ENCODE measurements at places on chromosomes 3 and 15. TPM values are rescaled to one million over a fixed set of nuclear protein-coding genes. Genes with fewer than 3 reads are reported as not detected.
A peak's percentile ranks its signal among the peaks of the same experiment; 100 is the strongest.

- no peak overlapping the region for H3K27ac ChIP-seq
- no peak for DNase-seq
- H3K27me3 ChIP-seq, result no peaks in the 10 kb centered on the region
- H3K4me3 ChIP-seq, result no peak overlapping the region
- no peaks in the 10 kb centered on the region for H3K4me1 ChIP-seq
Observed at GRCh38 chr3:66326340-66326739, 105.5 kb downstream of the SLC25A26 start.

DNA sequence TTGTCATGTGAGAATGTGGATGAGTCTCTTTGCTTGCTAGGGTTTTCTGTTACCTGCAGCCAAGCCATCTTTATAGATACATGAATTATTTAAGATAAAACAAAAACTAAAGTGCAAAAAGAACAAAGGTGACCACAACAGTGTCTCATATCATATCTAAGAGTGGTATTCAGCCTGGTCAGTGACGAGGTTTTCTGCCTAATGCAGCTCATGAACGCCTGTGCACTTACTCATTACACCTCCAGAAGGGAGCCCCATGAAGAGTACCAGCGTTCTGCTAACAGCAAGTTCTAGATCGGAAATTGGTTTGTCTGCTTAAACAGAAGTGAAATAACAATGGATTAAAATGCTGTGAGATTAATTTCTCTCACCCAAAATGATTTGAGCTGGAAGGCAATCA lies 19.2 kb downstream of the PXYLP1 start:
- H3K27ac ChIP-seq, result no peak overlapping the region
- no peak overlapping the region for H3K4me3 ChIP-seq
- H3K36me3 ChIP-seq, result no peaks in the 10 kb centered on the region
- no peak for DNase-seq
- H3K27me3 ChIP-seq, result no peaks in the 10 kb centered on the region
- H3K4me1 ChIP-seq, result peaks cover 9% of the 10 kb centered on the region

The FOXB1 gene
- 0.19 TPM for total RNA-seq

- H3K27ac ChIP-seq, result no peak overlapping the region
- no peak overlapping the region for H3K4me3 ChIP-seq
- H3K27me3 ChIP-seq, result no peaks in the 10 kb centered on the region
- peaks cover 4% of the 10 kb centered on the region for H3K4me1 ChIP-seq
Observed at GRCh38 chr3:112818289-112818688, 28.4 kb downstream of the CD200R1L start.

- no peak overlapping the region for H3K4me3 ChIP-seq
- H3K4me1 ChIP-seq, result no peaks in the 10 kb centered on the region
- H3K27me3 ChIP-seq, result peaks cover 27% of the 10 kb centered on the region
- DNase-seq, result no peak
- H3K36me3 ChIP-seq, result no peaks in the 10 kb centered on the region
Observed at GRCh38 chr3:141151439-141151838, 80.2 kb upstream of the PXYLP1 start.

GRCh38 chr15:65877749-65878148 lies 8.5 kb downstream of the RAB11A start:
- DNase-seq, result no peak
- H3K36me3 ChIP-seq, result peaks cover 45% of the 10 kb centered on the region
- no peak overlapping the region for H3K4me3 ChIP-seq
- no peaks in the 10 kb centered on the region for H3K27me3 ChIP-seq
- no peak overlapping the region for H3K27ac ChIP-seq
- H3K4me1 ChIP-seq, result peaks cover 13% of the 10 kb centered on the region

GRCh38 chr15:66472176-66472999 lies 25.2 kb downstream of the SNAPC5 start:
- no peaks in the 10 kb centered on the region for H3K27me3 ChIP-seq
- H3K36me3 ChIP-seq, result no peaks in the 10 kb centered on the region
- H3K4me3 ChIP-seq, result no peak overlapping the region

DNA sequence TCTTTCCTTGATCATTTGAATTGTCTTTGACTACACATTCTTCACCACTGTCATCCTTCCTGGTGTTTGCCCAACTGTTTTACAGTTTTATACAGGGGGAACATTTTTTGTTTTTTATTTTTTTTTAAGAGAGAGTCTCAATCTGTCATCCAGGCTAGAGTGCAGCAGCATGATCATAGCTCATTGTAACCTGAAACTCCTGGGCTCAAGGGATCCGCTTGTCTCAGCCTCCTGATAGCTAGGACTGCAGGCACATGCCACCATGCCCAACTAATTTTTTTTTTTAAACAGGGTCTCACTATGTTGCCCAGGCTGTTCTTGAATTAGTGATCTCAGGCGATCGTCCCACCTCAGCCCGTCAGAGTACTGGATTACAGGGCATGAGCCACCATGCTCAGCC lies 222.6 kb downstream of the BBX start:
- no peaks in the 10 kb centered on the region for H3K27me3 ChIP-seq
- DNase-seq, result no peak
- no peaks in the 10 kb centered on the region for H3K4me1 ChIP-seq
- no peak overlapping the region for H3K4me3 ChIP-seq

The SETD5 gene
- total RNA-seq, result 119 TPM

The DHX36 gene
- 70.3 TPM for total RNA-seq

DNA sequence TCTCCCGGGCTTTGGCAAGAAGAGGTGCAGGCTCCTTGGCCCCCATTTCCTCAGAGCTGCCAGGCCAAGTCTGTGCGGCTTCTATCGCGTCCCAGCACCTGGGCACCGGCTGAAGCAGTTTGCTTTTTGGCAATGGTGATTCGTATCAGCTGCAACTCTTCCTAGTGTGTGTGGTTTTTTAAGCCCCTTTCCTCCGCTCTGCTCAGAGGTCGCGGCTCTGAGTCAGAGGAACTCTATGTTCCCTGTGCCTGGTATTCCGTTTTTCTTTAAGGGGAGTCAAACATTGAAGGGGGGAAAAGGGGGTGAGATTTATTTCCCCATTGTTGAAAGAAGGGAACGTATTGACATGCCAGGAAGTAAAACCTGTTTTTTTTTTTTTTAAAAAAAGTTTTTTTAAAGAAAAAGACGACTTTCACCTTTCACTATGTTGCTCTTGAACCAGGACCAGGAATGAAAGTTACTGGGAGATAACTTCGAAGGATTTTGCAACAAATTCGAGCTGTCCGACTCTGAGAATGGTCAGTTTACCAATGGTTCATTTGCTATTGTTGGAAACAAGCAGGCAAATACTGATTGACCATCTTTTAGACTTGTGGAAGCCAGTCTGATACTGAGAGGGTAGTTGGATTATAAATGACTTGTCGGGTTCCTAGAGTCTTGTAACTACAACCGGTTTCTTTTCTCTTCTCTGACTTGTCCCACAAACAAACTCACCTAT lies 1.1 kb downstream of the ARMC8 start:
- H3K27ac ChIP-seq, result peak overlapping the region; percentile 88
- DNase-seq, result no peak
- H3K36me3 ChIP-seq, result peaks cover 4% of the 10 kb centered on the region

DNA sequence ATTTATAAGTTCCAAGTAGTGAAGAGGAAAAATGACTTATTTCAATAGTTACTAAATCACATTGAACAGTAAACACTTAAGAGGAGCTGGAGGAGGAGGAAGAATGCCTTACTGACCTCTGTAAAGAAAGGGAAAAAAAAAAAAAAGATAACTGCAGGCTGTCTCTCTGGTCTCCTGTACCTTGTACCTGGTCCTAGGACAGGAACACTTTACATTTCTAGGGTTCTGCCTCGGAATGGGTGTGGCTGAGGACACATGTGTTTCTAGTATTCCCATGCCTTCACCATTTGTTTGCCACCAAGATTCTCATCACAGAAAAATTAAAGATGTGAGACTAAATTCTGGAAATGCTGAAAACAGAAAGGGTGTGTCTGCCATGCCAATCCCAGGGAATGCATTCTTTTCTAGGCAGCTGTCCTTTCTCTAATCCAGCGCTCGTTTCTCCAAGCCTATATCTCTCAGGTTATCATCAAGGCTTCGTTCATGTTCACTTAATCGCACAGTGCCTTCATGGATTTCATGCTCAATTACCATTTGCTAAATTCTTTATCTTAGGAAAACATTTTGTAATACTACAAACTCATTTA lies 1208.3 kb downstream of the OTOL1 start:
- no peaks in the 10 kb centered on the region for H3K27me3 ChIP-seq
- no peak overlapping the region for H3K27ac ChIP-seq
- DNase-seq, result no peak
- H3K36me3 ChIP-seq, result no peaks in the 10 kb centered on the region

- H3K4me1 ChIP-seq, result no peaks in the 10 kb centered on the region
- peaks cover 2% of the 10 kb centered on the region for H3K27me3 ChIP-seq
- no peak overlapping the region for H3K27ac ChIP-seq
- DNase-seq, result no peak
- no peaks in the 10 kb centered on the region for H3K36me3 ChIP-seq
Observed at GRCh38 chr3:132867956-132868355, 145.7 kb upstream of the NPHP3 start.

- DNase-seq, result no peak
- H3K27me3 ChIP-seq, result no peaks in the 10 kb centered on the region
- H3K27ac ChIP-seq, result no peak overlapping the region
- H3K4me3 ChIP-seq, result no peak overlapping the region
- H3K4me1 ChIP-seq, result no peaks in the 10 kb centered on the region
Observed at GRCh38 chr15:64137226-64137833, 14.2 kb upstream of the SNX22 start.

The ZIC1 gene
- not detected for total RNA-seq

DNA sequence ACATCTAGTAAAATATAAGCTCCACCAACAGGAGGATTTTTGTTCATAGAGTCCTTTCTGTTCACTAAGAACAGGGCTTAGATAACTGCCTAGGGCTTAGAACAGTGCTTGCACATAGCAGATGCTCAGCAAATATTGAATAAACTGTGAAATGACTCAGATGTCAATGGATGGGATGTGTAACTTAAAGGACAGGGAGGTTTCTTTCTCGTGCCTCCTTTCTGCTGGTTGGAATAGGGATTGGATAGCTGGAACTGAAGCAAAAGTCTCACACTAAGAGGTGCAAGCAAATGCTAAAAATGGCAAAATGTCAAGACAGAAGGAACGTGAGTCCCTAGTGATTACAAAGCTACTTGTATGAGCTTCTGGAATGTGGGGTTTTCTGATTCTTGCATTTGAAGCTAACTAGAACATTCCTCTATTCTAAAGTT lies 392.8 kb upstream of the WNT5A start:
- DNase-seq, result no peak
- H3K4me1 ChIP-seq, result no peaks in the 10 kb centered on the region
- H3K4me3 ChIP-seq, result no peak overlapping the region
- H3K27me3 ChIP-seq, result no peaks in the 10 kb centered on the region
- H3K27ac ChIP-seq, result no peak overlapping the region

- H3K4me1 ChIP-seq, result peaks cover 18% of the 10 kb centered on the region
- no peak overlapping the region for H3K27ac ChIP-seq
- H3K4me3 ChIP-seq, result no peak overlapping the region
- peaks cover 4% of the 10 kb centered on the region for H3K36me3 ChIP-seq
Observed at GRCh38 chr3:71148455-71149060, 435.0 kb downstream of the FOXP1 start.

DNA sequence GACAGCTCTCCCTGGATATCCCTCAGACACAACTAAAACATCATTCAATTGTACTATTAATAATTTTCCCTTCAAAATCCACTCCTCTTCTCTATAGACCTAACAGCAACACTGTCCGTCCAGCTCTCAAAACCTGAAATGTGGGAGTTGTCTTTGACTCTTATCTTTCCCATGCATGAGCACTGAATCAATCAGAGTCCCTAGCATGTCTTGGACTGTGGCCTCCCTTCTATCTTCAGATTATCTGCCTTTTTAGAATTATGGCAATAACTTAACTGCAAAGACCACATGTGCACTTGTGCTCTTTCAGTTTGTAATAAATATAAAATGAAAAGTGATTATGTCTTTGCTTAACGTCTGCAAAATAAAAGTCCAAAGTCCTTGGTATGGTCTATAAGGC lies 107.0 kb downstream of the UBE3A start:
- H3K27ac ChIP-seq, result no peak overlapping the region
- no peak overlapping the region for H3K4me3 ChIP-seq
- peaks cover 4% of the 10 kb centered on the region for H3K36me3 ChIP-seq
- DNase-seq, result no peak

- no peaks in the 10 kb centered on the region for H3K4me1 ChIP-seq
- no peaks in the 10 kb centered on the region for H3K36me3 ChIP-seq
- peaks cover 3% of the 10 kb centered on the region for H3K27me3 ChIP-seq
- no peak overlapping the region for H3K27ac ChIP-seq
Observed at GRCh38 chr3:108312656-108313055, 16.3 kb downstream of the HHLA2 start.

DNA sequence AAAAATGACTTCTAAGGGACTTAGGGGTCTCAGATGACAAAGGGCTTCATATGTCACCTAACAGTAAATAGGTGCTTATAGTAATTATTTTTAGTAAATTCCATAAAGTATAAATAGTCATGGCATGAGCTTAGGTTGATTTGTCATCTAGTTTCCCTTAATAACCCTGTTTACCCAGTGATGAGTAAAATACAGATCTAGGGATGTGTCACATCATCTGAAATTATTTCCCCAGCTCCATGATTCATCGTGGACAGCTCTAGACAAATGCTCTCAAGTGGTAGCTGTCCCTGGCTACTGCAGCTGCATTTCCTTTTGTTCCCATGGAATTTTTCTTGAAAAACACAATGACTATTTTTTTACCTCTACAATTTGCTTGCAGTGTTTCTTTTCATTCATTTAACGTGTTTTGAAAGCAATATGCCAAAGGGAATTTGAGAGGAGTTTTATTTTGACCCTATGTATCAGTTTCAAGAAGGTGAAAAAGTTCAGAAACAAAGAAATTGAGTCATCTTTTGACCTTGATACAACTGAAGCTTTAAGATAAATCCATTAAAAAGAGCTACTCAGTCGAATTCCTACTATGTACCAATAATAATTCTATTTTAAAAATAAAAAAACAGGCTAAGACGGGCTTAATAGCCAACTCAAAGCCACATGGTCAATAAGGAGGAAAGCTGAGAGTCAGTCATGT lies 241.6 kb downstream of the KCNMB2 start:
- H3K27me3 ChIP-seq, result no peaks in the 10 kb centered on the region
- peaks cover 4% of the 10 kb centered on the region for H3K4me1 ChIP-seq
- no peak overlapping the region for H3K27ac ChIP-seq

DNA sequence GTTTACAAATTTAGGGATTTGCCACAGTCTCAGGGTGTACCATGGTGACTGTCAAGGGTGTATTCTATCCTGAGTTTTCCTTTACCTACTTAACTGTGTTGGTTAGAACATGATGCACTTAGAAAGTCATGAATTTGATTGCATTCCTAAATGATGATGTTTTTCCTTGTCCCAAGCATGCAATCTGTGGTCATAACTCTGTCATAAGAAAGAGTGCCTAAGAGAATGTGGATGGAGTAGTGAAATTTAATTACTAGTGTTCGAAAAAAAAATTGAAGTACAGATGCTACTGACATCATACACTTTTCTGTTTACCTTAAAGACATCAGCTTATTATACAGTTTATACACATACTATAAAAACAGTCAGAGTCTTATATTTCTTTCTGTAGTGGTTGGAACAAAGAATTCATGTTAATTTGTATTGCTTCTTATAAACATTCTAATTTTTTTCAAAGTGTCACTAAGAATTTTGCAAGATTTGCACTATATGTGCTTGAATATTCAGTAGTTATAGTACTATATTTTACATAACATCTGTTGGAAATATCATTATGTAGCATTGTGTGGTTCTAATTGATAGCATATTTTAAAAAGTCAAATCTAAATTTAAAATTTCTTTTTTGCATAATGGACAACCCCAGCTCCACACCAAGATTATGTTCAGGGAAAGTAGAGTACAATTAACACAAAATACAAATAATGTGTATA lies 231.3 kb upstream of the KCNMB2 start:
- no peaks in the 10 kb centered on the region for H3K36me3 ChIP-seq
- no peak for DNase-seq
- H3K4me1 ChIP-seq, result no peaks in the 10 kb centered on the region
- H3K27me3 ChIP-seq, result no peaks in the 10 kb centered on the region
- no peak overlapping the region for H3K4me3 ChIP-seq

- no peaks in the 10 kb centered on the region for H3K4me1 ChIP-seq
- no peaks in the 10 kb centered on the region for H3K36me3 ChIP-seq
- peaks cover 58% of the 10 kb centered on the region for H3K27me3 ChIP-seq
- no peak overlapping the region for H3K27ac ChIP-seq
- H3K4me3 ChIP-seq, result no peak overlapping the region
- DNase-seq, result no peak
Observed at GRCh38 chr15:101450403-101451265, 38.9 kb downstream of the PCSK6 start.

Data from T-cell (primary cell).